ENCODE measurements at places on chromosomes 1 and 21.

DNA sequence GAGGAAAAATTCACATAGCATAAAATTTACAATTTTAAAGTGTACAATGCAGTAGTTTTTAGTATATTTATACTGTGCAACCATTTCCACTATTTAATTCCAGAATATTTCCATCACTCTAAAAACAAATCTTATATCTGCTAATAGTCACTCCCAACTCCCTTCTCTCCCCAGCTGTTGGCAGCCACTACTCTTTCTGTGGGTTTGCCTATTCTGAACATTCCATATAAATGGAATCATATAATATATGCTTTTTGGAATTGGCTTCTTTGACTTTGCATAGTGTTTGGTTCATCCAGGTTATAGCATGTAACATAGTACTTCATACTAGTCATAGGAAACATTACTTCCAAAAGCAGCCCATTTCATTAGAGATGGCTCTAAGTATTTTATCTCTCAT is 25.0 kb upstream of the TMEM39B start:
- no peaks in the 10 kb centered on the region for H3K4me1 ChIP-seq
- H3K4me3 ChIP-seq = no peak overlapping the region
- no peak overlapping the region for H3K27ac ChIP-seq
- H3K36me3 ChIP-seq = peaks cover 16% of the 10 kb centered on the region
- no peak for DNase-seq

DNA sequence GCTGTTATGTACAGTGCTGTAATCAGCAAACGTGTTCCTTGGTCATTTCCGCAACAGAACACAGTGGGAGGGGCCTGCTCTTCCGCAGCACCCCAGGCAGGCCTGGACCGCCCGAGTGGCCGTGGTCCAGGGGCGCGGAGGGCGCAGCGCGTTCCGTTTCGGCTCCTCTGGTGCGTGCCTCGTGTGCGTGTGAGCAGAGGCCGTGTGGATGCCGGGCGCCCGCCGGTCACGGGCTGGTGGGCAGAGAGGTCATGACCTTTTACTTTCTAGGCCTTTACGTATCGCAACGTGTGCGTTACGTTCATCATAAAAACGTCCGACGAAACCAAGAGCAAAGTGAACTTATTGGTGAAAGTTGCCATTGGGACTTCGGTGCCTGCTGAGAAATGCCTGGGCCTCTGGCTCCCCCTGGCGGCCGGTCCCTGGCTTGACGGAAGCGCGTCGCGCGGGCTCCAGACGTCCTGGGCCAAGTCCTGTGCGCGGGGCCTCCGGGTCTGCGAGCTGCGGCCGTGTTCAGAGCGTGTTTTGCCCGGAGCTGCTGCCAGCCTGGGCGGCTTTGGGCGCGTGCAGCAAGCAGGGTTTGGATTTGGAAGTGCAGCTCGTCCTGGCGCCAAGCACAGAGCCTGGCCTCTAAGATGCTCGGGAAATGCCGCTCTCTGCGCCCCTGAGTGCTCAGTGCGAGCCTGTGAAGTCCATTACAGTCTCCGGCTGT is 34.4 kb downstream of the COL18A1 start:
- no peaks in the 10 kb centered on the region for H3K4me1 ChIP-seq
- no peaks in the 10 kb centered on the region for H3K27me3 ChIP-seq
- H3K36me3 ChIP-seq = no peaks in the 10 kb centered on the region
- H3K4me3 ChIP-seq = no peak overlapping the region
- DNase-seq = no peak

GRCh38 chr21:31397030-31397429 is 53.0 kb upstream of the TIAM1 start:
- no peaks in the 10 kb centered on the region for H3K27me3 ChIP-seq
- H3K36me3 ChIP-seq = no peaks in the 10 kb centered on the region
- DNase-seq = no peak
- no peak overlapping the region for H3K4me3 ChIP-seq
- no peaks in the 10 kb centered on the region for H3K4me1 ChIP-seq

GRCh38 chr1:197917805-197918651 is 856 bp downstream of the LHX9 start:
- no peak overlapping the region for H3K27ac ChIP-seq
- peaks cover 38% of the 10 kb centered on the region for H3K27me3 ChIP-seq
- H3K4me3 ChIP-seq = no peak overlapping the region
- no peaks in the 10 kb centered on the region for H3K4me1 ChIP-seq
- DNase-seq = no peak

Measured in GM12878 (cell line).